Pulmonary artery endothelial cell (primary cell): ENCODE measurements at places on chromosomes 6 and 20.

DNA sequence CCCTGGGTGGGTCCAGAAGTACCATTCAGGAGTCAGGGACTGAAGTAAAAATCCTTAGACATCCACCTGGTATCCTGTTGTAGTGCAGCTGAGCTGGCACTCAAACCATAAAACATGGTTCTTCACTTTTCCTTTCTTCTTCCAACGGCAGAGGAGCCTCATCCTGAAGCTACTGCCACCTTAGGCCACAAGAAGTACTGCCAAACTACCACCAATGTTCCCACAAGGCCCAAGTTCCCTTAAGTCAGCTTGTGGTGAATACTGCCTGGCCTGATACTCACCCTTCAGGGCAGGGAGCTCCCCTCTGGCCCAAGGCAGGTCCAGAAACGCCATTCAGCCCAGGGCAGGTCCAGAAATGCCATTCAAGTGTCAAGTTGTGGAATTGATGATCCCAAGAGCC, 1053.4 kb upstream of the CITED2 start:
- no peak for DNase-seq

DNA sequence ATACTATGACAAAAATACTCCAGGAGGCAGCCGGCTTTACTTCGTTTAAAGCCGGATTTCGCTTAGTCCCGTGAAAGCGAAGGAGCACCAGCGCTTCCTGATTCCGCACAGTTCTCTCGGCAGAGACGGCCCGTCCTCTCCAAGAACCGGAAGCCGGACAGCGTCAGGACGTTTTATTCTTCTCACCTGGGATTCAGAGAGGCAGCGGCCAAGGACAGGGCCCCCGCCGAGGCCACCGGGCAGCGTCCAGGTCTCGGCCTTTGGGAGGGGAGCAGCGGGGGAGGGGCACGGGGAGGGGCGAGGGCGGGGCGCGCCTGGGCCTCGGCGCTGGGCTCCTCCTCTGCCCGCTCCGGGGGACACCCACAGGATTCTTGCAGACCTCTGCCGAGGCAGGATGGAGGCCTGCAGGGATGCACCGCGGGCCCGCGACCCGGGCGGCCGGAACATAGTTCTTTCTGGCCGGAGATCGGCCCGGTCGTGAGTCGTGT, 2.8 kb upstream of the DIDO1 start:
- DNase-seq, result no peak

DNA sequence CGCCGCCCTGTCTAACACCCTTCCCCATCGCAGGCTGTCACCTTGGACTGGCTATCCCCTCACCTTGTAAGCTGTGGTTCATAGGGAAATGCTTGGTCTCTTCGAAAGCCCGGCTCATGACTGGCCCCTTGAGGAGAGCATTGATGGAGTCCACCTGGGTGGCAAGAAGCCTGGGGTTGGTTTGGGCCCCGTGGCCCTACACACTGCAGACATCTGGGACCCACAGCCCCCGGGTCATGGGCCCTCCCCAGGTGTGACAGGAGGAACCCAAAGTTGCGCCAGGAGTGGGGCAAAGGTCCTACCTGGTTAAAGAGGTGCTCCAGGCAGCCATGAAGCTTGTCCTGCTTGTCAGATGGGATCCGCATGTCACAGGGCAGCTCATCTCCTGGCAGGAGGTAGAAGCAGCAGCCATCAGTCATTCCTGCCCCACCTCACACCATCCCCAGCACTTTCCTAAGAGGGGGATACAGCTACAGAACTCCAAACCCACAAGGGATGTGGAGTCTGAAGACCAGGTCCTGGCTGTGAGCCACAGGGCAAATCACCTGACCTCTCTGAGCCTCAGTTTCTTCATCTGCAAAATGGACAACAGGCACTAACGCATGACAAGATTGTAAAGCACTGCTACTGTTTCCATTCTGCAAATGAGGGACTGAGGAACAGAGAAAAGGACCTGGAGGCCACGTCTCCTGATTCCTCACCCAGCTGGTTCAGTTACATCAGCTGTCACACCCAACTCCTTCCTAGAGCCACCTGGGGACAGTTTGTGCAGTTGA, 185.5 kb downstream of the PREX1 start:
- no peak for DNase-seq

DNA sequence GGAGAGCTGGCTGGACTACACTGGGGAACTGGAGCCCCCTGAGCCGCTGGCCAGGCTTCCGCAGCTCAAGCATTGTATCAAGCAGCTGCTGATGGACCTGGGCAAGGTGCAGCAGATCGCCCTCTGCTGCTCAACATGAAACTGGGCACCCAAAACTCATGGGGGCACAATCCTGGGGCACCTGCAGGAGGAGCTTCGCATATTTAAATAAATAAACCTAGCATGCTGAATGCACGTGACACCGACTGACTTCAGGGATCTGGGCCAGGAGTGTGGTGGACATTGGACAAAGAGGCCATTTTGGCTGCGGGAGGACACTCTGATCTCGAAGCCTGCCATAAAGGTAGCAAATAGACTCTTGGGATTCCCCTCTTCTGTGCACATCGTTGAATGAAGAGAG, 6.8 kb downstream of the SCAND1 start:
- DNase-seq, result no peak

DNA sequence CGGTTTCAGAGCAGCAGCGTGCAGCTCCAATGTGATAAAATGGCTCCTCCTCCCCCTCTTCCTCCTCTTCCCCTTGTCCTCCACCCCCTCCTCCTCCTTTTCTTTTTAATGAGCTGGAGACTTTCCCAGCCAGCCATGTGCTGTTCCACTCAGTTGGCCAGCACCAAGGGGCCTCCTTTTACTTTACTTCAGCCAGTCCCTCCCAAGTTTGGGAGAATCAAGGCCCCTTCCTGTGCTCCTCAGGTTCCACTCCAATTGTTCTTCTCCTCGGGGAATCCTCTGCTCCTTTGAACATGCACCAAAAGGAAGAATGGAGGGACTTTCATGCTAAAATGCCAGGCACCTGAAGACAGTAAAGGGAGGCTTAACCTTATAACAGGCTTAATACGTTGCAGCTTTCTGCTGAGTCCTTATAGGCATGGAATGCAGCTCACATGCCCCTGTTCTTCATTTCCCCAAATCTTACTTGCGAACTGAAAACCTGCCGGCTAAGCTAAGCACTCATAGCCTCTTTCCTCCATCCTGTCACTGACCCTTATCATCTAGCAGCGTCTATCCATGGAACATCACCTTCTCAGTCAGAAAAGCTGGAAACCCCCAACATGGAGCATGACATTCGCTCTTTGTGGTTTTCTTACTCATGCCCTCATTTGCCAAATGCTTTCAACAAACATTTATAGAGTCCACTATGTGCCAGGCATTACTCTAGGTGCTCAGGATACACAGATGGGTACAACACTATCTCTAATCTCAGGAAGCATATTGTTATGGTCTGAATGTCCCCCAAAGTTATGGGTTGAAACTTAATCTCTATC, 170.6 kb downstream of the PHACTR1 start:
- no peak for DNase-seq

- DNase-seq, result no peak
These were observed 196.3 kb downstream of the KHDC1L start for GRCh38 chr6:73028893-73029450.

DNA sequence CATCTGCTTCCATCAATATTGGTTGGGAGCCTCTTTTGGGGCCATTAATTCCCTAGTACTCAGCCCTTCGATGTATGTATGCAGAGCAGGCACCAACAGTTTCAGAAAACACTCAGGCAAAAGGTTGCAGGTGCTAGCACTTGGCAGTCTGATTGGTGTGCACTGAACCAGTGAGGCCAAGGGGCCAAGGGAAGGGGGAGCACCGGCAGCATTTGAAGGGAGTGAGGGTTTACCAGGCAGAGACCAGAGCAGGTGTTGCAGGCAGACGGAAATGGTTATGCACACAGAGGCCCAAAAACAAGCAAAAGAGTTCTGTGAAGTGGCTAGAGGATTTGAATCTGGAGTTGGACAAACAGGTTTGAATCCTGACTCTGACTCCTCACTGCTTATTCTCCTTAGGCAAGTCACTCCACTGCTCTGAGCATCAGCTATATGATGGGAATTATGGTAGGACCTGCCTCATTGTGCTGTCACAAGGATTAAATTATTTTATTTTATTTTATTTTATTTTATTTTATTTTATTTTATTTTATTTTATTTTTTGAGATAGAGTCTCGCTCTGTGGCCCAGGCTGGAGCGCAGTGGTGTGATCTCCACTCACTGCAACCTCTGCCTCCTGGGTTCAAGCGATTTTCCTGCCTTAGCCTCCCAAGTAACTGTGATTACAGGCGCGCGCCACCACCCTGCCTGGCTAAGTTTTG, 58.1 kb upstream of the SHLD1 start:
- no peak for DNase-seq

- no peak for DNase-seq
These were observed 367.9 kb downstream of the PREX1 start for GRCh38 chr20:48459722-48460395.

- DNase-seq, result no peak
These were observed 17.6 kb downstream of the TRDN start for GRCh38 chr6:123619156-123619555.

- peak; percentile 17 for DNase-seq
These were observed 41.6 kb downstream of the IBTK start for GRCh38 chr6:82205930-82206392.

DNA sequence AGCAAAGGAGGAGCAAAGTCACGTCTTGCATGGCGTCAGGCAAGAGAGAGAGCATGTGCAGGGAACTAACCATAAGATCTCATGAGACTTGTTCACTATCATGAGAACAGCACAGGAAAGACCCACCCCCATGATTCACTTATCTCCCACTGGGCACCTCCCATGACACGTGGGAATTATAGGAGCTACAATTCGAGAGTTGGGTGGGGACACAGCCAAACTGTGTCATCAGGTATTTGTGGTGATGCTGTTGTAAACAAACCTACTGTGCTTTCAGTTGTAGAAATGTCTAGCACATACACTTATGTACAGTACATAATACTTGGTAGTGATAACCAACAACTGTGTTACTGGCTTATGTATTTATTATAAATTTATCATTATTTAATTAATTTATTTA, 128.3 kb downstream of the UTRN start:
- no peak for DNase-seq

DNA sequence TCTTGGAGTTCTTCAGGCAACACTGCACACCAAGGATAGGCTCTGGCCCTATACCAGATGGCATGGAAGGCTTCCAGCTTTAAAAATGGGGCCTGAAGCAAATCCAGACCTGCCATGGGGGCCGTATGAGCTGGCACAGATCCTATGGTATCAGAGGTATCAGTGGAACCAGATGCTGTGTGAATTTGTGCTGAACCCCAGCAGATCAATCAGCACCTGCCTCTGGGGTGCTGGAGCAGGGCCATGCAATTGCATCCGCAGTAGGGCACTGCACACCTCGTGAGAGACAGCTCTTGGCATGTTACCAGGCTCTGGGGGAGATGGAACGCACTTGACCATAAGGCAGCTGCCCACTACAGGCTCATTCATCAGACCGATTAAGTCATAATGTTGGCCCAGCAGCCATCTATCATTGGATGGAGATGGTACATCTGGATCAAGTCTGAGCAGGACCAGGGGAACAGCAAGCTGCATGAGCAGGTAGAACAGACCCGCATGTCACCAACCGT, 221.5 kb downstream of the MYLK4 start:
- no peak for DNase-seq

GRCh38 chr20:13554706-13555105, 84.0 kb downstream of the TASP1 start:
- no peak for DNase-seq

GRCh38 chr20:3710703-3711483, 1.5 kb downstream of the SIGLEC1 start:
- DNase-seq, result no peak

DNA sequence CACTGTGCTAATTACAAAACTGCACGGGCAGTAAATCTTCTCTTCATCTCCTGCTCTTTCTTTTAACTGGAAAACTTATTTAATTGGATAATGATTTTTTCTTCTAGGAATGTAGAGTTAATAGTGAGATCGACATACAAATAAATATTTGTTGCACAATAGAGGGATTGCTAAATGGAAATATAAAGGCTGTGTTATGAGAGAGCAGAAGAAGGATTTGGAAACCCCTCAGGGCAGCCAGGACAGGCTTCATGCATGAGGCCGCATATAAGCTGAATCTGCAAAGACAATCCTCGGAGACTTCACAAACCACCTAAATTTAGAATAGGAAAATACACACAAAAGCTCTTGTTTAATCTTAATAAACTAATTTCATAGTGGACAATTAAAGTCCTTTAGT, 2.9 kb upstream of the TAAR1 start:
- no peak for DNase-seq

- no peak for DNase-seq
These were observed 305.5 kb upstream of the SULF2 start for GRCh38 chr20:48090784-48091183.

GRCh38 chr6:3125815-3126214, 7.3 kb downstream of the BPHL start:
- no peak for DNase-seq

DNA sequence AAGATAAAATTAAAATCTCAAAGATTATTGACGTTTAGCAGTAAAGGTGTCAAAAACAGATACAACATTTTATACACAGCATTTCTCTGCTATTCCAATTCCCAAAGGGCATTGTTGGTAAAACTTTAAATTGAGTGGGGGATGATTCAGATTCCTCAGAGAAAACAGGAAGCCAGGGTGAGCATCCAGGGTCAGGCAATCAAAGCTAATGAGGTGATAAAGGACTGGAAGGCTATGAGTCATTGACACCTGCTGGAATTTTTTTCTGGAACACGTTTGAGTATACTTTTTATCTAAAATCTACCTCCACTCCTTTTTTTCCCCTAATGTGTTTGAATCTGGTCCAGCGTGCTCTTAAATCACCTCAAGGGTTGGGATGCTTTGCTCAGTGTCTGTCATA, 52.2 kb downstream of the FKBP1C start:
- DNase-seq, result no peak

DNA sequence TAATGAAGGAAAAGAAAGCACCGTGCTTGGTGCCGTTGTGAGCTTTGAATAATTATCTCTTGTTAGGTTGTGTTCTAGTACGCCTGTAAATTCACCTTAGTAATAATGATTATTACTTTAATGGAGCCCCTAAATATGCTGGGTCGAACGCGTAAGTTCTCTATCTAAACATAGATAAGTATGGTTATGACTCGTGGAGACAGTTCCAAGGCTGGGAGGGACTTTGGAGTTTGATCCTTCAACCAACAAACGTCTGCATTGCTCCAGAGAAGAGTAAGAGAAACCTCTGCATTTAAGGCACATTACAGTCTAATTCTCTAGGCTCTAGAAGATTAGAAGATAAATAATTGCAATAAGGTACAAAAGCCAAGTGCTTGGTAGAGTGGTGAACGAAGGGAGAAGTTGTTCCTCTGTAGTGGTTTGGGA, 514 bp downstream of the ACOT13 start:
- no peak for DNase-seq

- DNase-seq, result no peak
These were observed 12.1 kb downstream of the NHSL1 start for GRCh38 chr6:138487102-138487604.

- DNase-seq, result peak; percentile 59
These were observed 65.7 kb downstream of the EPM2A start for GRCh38 chr6:145669627-145670034.

- no peak for DNase-seq
These were observed 208.0 kb downstream of the TBXT start for GRCh38 chr6:165959627-165960026.
